ENCODE measurements at places on chromosomes 3 and 15. TPM values are rescaled to one million over a fixed set of nuclear protein-coding genes. Genes with fewer than 3 reads are reported as not detected.

DNA sequence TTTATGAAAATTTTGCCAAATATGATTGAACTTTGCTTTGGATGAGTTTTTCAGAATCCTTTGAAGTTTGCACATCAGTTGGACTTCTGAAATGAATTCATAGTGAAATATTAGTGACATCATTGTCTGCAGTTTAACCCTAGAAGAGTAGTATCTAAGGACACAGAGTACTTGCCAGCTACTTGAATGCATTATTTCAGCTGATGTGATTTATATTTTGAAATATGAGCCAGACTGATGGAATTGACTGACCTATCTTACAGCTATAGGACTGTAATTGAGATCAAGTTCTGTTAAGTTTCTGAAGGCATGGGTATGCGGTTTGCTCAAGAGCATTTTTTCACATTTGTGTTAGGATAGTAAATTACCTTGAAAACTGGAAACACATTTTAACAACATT lies 51.2 kb downstream of the LYSMD4 start:
- no peak for DNase-seq

DNA sequence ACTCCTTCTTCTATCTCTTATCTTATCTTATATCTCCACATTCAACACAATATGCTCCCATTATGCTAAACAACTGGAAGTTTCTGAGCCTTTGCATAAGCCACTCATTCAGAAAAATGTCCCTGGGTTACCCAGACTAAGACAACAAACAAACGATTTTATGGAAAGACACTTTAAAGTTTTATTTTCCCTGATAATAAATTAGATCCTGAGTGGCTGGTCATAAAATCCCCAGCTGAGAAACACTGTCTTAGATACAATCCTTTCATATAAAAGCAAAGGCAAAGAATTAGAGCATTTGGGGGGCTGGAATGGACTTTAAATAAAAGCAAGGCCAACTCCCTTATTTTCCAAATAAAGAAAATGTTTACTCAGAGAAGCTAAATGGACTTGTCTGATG lies 322.3 kb downstream of the GBE1 start:
- no peak for DNase-seq

The POPDC2 gene
- 4.5 TPM for total RNA-seq

The DLL4 gene
- total RNA-seq = 0.47 TPM

DNA sequence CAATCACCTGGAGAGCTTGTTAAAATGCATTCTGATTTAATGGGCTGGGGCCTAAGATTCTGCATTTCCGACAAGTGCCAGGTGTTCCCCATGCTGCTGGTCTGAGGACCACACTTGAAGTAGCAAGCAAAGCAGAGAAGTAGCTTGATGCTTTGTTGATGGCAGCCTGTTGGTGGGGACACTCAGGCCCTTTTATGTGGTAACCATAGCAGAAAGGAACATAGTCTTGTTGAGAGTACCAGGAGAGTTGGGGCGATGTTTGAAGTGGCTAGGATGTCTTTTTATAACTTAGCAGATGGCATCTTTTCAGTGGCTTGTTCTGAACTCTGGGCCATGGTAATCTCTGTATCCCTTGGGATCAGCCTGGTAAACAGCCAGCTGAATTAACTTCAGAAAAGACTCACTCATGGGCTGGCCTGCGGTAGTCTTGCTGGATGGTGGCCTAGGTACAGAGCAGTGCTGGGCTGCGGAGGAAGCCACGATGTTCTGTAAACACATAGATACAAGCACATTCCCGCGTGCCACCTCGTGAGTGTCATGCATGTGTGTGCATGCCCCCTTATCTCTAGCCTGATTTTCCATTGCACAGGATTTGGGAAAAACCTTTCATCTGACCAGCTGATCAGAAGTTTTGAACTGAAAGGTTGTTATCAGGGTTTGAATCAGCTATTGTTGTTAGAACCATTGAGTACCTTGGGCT lies 292.4 kb upstream of the LRRFIP2 start:
- DNase-seq = no peak

DNA sequence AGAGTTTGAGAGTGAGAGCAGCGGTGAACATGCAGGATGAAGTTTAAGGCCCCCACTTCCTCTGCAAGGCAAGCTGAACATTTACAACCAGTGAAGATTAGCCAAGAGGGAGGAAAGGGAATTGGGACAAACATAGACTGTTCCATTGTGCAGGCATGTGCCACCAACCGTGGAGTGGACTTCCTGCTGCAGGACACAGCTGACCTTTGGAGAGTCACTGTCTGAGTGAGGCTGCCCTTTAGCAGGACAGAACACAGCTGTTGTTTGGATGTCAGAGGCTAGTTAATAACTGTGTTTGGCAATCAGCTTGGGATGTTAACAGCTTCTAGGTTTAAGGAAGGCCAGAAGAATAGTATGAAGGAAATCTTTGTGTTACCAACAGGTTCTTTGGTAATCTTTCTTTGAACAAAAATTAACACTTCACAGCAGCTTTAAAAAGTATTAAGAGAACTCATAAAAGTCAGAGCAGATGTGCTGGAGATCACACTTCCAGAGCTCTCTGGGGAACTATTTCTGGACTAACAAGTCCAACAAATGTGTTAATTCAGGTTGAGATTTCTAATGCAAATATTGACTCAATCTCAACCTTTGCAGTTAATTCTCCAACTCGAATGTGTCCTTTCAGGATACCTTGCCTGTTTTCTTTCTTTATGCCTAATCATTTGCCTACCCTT lies 31.4 kb downstream of the CTDSPL start:
- DNase-seq = no peak

The SLC7A14 gene
- not detected for total RNA-seq

DNA sequence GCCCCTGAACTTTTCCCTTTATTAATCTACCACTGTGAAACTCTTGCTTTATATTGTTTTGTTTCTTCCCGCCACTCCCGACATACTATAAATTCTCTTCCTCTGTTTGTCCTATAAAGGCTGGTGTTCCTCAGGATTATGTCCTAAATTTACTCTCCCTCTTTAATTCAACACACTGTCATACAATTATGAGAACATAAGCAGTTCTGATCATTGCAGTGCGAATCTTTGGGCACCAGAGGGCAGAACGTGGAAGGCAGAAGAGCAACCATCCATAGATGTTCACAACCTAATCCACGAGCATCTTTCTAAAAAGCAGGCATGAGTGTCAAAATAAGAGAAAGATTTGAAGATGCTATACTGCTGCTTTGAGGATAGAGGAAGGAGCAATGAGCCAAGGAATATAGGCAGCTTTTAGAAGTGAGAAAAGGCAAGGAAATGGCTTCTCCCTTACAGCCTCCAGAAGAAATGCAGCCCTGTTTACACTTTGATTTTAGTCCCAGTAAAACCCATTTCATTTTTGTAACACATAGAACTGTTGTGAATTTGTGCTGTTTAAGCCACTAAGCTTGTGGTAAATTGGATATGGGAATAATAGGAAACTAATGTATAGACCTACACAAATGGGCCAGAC lies 179.4 kb downstream of the GBE1 start:
- no peak for DNase-seq

DNA sequence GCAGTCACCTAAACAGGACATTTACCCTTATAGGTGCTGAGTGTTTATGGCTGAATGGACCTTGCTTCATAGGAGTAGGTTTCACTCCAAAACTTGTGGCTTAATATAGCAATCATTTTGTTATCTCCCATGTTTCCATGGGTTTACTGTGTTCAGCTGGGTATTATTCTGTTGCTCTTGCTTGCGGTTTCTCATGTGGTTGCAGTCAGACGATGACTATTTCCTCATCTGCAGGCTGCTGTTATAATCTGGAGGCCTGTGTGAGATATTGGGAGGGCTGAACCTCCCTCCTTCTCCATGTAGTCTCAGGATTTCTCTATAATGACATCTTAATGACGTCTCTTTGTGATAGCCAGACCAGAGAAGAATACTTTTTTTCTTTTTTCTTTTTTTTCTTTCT lies 98.1 kb downstream of the ZPLD1 start:
- no peak for DNase-seq

The SLC2A2 gene
- not detected for total RNA-seq

GRCh38 chr15:39852250-39852649 lies 67.8 kb downstream of the GPR176 start:
- DNase-seq = no peak

DNA sequence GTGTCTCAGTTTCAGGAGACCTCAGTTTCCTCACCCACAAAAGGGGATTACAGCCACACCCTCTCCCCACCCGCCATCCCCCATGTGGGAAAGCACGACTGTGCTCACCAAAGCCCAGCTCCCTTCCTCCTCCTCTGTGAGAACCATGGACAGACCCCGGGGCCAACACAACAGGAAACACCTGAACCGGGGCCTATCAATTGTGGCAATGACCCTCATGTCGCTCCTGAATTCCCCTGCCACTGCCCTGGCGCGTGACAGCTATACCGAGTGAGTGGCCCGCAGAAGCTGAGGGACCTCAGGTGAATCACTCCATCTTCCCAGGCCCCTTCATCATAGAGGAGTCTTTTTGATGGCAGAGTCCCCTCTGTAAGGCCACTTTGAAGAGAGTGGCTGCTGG lies 28.6 kb downstream of the PLEKHO2 start:
- DNase-seq = no peak

DNA sequence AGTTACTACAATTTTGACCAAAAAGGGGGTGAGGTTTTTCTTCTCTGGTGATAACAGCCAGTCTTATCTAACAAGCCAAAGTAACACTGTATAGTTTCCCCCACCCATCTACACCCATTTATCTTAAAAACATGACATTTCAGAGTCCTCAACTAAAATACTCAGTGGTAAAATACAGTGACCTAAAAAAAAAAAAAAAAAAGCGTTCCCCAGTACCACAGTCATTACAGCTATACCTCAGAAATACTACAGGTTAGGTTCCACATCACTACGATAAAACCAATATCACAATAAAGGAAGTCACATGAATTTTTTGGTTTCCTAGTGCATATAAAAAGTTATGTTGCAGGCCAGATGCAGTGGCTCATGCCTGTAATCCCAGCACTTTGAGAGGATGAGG lies 13.8 kb downstream of the DENND4A start:
- DNase-seq = no peak

GRCh38 chr3:142226474-142226873 lies 1.1 kb upstream of the GK5 start:
- no peak for DNase-seq

The SLC15A2 gene
- total RNA-seq = 2.3 TPM

- DNase-seq = no peak
Measured at GRCh38 chr3:14240366-14240765, 61.7 kb downstream of the LSM3 start.

The SLC9C1 gene
- total RNA-seq = not detected

- DNase-seq = no peak
Measured at GRCh38 chr3:149767720-149768119, 15.4 kb upstream of the COMMD2 start.

GRCh38 chr3:187973977-187974870 lies 179.7 kb upstream of the LPP start:
- no peak for DNase-seq

DNA sequence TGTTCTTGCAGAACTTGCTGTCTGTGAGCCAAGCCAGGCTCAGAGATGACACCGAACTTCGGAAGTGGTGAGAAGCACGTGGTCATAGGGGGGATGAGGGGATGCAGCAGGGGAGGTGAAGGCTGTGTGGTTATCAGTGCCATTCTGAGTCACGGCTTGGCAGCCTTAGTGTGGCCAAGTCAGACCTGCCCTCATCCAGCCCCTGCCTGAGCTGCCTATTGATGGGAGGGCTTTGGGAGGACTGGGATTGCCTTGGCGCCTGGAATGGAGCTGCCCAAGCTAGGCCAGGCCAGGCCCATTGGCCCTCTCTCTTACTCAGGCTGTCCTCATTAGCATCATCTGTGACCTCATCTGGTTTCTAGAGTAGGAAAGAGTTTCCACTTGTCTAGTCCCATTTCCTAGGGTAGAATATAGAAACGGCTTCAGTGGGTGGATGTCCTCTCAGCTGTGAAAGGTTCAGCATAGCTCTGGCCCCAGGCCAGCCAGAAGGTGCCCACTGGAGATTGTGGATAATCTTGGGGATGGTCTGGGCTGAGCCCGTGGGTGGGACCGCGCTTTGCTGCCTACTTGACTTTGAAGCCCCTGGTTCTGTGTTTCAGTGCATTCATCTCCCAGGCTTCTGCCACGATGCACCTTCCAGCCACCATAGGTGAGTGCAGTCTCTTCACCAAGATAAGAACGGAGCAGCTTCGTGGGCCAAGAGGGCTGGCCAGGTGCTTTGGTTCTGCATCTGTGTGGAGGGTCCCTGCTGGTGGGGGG lies 7.2 kb downstream of the FAH start:
- no peak for DNase-seq

The C3orf85 gene
- total RNA-seq = not detected

GRCh38 chr3:68874551-68875348 lies 57.6 kb downstream of the TAFA4 start:
- no peak for DNase-seq

DNA sequence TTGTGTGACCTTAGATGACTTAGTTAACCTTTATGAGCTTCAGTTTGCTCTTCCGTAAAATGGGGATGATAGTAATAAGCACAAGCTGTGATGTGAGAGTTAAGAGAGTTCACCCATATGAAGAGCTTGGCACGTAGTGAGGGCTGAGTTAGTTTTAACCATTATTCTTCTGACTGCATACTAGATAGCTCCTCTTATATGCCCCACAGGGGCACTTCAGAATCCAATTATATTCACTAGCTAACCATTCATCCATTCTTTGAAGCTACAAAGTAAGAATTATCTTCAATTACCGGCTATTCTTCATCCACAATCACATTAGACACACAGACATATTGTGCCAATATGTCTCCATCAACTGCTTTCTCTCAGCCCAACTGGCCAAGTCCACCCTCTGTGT lies 159.0 kb upstream of the STT3B start:
- no peak for DNase-seq

GRCh38 chr3:124467980-124468902 lies 262.0 kb upstream of the UMPS start:
- DNase-seq = no peak

The LIPC gene
- total RNA-seq = 0.26 TPM

GRCh38 chr3:156630773-156631093 lies 43.7 kb upstream of the TIPARP start:
- no peak for DNase-seq

DNA sequence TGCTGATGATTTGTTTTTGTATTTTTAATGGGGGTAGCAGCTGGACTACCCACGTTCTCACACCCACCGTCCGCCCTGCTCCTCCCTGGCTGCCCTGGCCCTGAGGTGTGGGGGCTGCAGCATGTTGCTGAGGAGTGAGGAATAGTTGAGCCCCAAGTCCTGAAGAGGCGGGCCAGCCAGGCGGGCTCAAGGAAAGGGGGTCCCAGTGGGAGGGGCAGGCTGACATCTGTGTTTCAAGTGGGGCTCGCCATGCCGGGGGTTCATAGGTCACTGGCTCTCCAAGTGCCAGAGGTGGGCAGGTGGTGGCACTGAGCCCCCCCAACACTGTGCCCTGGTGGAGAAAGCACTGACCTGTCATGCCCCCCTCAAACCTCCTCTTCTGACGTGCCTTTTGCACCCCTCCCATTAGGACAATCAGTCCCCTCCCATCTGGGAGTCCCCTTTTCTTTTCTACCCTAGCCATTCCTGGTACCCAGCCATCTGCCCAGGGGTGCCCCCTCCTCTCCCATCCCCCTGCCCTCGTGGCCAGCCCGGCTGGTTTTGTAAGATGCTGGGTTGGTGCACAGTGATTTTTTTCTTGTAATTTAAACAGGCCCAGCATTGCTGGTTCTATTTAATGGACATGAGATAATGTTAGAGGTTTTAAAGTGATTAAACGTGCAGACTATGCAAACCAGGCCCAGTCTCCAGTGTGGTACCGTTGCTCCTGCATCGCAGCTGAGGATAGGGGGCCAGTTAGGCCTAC lies 1.4 kb upstream of the FES start:
- no peak for DNase-seq

The MORC1 gene
- not detected for total RNA-seq

- no peak for DNase-seq
Measured at GRCh38 chr15:96716075-96716474, 385.6 kb downstream of the NR2F2 start.

All from suprapubic skin (tissue), 4 donors.